ENCODE measurements at places on chromosomes 3 and 15.

DNA sequence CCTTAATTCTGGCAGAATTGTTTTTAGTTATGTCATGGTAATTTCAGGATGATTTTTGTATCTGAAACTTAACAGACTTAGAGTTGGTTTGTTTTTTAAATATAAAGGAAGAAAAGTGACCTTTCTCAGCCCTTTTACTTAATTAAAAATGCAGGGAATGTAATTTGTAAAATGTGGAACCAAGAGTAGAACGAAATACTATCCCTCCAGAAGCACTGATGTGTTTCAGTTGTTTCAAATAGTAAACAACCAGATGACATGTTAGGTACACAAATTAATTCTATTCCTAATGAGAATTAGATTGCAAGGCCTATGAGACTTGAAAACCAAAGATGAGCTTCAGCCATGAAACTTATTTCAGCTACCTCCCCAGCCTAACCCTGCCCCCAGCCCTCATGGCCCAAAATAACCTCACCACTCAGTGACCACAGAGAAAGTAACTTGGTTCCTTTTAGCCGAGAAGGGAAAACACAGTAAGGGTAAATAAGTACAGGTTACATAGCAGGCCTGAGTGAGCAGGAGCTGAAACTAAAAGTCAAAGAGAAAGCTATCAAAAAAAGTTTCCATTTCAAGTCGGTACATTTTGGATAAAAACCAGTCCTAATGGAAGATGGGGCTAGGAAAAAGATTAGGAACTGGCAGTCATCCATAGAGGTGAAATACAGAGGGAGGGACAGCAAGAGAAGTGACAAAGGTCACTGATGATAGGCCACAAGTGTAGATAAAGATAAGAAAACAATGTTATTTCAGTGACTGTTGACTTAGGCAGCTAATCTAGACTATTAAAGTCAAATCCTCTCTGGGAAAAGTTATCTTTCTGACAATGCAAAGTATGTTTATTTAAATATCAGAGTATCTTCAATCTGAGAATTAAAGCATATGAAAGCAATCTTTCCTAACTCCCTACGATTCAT, 23.2 kb downstream of the SENP8 start:
- no peak for DNase-seq

GRCh38 chr3:106829206-106829605, 548.0 kb upstream of the CCDC54 start:
- peak; percentile 56 for DNase-seq

- DNase-seq, result no peak
Measured at GRCh38 chr15:89446255-89446891, 50.0 kb downstream of the RHCG start.

GRCh38 chr3:166498446-166498845, 661.2 kb upstream of the BCHE start:
- no peak for DNase-seq

DNA sequence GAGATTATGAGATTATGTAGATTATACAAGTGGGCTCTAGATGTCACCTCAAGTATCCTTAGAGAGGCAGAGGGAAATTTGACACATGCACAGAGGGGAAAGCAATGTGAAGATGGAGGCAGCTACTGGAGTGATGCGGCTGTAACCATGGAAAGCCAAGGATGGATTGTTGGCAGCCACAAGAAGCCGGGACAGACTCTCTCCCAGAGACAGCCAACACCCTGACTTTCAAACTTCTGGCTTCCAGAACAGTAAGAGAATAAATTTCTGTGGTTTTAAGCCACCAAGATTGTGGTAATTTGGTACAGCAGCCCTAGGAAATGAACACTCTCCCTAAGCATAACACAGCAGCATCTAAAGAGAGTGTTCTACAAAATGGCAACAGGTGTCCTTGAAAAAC, 34.4 kb upstream of the PRICKLE2 start:
- DNase-seq, result peak; percentile 74

- peak; percentile 60 for DNase-seq
Measured at GRCh38 chr3:56879436-56880215, 77.9 kb upstream of the ARHGEF3 start.

- peak; percentile 31 for DNase-seq
Measured at GRCh38 chr3:146625186-146625775, 20.1 kb upstream of the PLSCR5 start.

DNA sequence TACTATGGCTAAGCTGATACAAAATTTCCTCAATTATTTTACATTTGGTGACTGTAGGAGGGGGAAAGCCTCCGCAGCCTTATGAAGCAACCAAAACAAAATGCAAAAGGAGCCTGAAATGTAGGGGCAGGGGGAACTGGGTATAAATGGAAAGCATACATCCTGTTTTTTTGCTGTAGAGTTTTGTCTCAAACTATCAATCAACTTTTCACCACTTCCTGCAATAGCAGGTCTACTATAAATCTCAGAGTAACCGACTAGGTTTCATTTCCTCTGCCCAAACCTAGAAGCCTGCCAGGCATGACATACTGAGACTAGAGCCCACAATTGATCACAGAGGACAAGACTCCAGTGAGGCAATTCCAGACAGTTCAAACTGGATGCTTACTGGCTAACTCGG, 91.3 kb downstream of the SHQ1 start:
- no peak for DNase-seq

DNA sequence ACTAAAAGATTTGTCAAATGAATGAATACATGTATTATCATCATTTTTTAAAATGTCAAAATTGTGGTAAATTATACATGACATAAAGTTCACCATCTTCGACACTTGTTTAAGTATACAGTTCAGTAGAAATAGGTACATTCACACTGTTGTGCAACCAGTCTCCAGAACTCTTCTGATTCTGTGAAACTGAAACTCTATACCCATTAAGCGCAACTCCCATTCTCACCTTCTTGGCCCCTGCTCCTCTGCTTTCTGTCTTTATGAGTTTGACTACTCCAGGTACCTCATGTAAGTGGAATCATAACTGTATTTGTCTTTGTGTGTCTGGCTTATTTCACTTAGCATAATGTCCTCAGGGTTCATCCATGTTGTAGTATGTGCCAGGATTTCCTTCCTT, 50.1 kb upstream of the KBTBD8 start:
- no peak for DNase-seq

DNA sequence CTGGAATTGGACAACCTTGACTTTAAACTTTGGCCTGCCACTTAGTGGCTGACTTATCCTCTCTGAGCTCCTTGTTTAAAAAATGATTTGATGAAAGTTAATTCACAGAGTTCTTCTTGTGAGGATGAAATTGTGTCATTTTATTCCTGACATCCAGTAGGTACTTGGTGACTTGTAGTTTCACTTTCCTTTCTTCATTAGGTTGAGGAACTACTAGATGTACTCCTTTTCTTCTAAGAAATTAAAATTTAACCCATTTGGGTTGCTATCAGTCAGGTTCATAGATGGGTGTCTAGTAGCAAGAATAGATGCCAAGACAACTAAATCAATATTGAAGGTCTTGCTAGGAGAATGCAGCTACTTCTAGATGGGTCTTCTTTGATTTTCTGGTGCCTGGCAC, 5.2 kb downstream of the NR1D2 start:
- DNase-seq, result peak; percentile 10

DNA sequence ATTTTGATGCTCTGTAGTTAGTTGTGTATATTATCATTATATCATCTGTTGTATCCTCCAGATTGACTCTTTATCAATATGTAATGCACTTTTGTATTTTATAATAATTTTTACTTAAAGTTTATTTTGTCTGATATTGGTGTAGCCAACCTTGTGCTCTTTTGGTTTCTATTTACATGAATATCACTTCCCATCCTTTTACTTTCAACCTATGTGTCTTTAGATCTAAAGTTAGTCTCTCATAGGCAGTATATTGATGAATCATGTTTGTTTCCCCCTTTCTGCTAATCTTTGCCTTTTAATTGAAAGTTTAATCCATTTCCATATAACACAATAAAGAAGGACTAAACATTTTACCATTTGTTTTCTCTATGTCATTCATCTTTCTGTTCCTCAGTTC, 28.1 kb upstream of the CD200R1L start:
- no peak for DNase-seq

DNA sequence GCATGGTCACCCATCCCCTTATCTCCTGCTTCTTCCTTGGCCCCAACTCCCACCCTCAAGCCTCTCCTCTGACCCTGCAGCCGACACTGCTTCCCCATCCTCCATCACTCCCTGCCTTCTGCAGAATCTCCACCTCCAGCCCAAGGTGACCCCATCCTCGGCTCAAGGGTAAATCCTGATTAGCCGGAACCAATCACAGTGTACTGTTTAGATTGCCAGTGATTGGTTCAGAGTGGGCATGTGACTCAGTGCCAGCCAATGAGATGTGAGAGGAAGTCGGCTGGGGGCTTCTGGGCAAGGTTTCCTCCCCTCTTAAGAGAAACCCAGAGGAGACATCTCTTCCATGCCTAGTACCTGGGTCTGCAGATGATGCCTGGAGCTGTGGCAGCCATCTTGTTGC, 10.3 kb downstream of the CACNA2D2 start:
- DNase-seq, result no peak

DNA sequence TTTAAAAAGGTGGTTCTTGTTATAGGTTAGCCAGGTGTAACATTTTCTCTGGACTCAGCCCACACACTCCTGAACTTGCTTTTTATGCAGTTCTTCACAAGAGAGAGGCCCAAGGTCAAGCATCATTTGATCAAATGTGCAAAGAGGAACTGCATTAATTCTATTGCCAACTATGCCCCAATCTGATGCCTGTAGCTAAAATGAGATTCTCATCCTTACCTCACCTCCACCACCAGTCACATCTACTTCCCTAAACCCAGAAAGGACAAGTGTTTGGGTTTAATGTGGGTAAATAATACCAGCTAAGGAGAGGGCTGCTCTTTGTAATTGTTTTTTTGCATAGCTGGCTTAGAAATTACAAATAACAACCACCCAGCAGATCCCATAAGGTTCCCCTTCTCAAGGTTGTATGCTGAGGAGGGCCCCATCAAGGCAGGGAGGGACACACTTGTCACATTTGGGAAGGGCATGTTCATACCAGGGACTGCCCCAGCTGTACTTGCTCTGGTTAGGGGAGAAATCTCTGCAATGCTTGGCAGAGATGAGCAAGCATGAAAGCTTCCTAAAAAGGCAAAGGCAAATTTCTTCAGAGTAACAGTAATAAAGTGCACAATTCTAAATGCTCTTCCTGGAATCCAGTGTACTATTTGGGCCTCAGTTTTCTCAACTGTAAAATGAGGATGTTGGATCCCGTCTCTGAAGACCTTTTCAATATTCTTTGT, 76.2 kb downstream of the TGFBR2 start:
- no peak for DNase-seq

GRCh38 chr3:58274027-58274614, 31.9 kb upstream of the RPP14 start:
- peak; percentile 22 for DNase-seq

- no peak for DNase-seq
Measured at GRCh38 chr15:59063042-59063441, 41.9 kb upstream of the CCNB2 start.

DNA sequence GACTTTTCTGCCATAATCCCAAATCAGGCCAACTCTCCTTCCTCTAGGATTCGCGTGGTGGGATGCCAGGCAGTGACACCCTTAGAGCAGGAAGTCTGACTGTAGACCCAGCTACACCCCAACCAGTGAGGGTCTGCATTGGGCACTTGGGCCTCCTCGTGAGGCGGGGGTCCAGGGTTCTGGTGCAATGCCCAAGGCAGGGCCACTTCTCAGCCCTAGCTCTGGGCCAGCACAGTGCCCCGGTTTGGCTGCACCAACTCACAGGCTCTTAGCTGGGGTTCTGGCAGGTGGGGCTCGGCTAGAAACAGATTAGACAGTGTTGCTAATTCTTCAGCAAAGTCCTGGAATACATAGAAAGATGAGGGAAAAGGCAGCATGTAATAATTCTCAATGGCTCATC, 12.7 kb downstream of the CDAN1 start:
- DNase-seq, result no peak

- DNase-seq, result peak; percentile 57
Measured at GRCh38 chr3:192570821-192571791, 156.2 kb downstream of the FGF12 start.

DNA sequence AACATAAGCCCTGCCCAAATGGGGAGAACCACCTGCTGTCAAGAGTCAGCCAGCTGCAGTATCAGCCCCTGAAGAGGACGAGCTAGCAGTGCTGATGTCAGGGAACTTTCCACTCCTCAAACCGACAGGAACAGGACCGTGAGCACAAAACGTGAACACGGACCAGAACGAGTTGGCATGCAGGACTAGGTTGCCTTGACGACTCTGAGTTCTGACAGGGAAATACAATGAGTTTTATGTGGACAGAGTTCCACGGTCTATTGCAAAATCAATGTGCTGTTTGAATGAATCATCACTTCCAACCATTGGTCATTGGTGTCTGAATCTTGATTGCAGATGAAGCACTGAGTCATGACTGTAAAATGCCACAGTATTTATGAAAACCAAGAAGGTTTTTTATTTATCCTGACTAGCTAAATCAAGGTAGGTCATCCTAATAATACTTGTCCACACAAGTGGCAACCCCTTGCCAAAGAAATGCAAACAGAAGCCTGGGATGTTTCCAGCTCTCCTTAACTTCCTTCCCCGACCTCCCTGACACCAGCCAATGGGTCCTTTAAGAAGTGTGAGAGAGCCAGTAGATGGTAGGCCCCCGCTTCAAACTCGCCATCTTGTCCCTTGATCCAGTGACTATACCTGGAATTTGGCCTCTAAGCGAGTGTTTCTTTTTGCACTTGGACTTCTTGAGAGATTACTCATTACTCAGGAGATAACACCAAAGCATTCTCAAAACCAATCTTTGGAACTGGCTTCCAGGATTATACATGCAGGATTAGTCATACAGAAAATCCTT, 119.6 kb downstream of the ASB7 start:
- peak; percentile 99 for DNase-seq

DNA sequence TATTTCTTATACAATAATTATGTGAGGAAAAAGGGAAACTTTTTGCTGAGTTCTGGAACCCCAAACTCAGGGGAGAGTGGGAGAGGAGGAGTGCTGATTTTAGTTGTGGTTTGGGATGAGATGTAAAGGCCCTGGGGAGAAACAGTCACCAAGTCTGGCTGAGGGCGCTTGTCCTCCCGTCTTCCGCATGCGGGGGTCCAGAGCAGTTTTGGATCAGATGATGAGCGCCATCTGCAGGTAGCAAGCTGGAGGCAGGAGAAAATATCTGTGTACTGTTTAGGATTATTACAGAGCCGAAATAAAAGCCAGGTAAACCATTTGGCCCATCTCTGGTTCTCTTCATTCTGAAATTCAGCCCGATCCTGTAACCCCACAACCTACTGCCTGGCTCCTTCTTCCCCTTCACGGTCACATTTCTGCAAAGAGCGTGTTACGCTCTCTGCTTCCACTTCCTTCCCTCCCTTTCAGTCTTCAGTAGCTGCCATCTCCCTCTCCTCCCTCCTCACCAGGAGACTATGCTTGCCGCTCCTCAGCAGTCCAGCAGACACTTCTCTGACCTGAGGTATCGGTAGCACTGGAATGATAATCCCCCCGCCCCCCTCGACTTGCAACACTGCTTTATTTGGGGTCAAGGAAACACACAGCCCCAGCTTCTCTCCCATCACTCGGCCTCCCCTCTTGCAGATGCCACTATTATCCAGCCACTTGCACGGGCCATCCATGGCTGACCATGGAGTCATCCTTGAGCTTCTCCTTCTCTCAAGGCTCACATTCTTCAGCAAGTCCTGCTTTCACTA, 1.4 kb upstream of the PARP14 start:
- DNase-seq, result peak; percentile 79

GRCh38 chr15:68821190-68821840, 620 bp upstream of the ANP32A start:
- DNase-seq, result no peak

- no peak for DNase-seq
Measured at GRCh38 chr15:80999623-81000036, 1.1 kb upstream of the TLNRD1 start.

Measured in astrocyte of the spinal cord (primary cell).